Karpas-422 (cell line): ENCODE measurements at places on chromosomes 11 and 22. TPM values are rescaled to one million over a fixed set of nuclear protein-coding genes. Genes with fewer than 3 reads are reported as not detected.

Gene OR2AG2
- total RNA-seq: 0.22 and 0.48 TPM in 2 replicates

DNA sequence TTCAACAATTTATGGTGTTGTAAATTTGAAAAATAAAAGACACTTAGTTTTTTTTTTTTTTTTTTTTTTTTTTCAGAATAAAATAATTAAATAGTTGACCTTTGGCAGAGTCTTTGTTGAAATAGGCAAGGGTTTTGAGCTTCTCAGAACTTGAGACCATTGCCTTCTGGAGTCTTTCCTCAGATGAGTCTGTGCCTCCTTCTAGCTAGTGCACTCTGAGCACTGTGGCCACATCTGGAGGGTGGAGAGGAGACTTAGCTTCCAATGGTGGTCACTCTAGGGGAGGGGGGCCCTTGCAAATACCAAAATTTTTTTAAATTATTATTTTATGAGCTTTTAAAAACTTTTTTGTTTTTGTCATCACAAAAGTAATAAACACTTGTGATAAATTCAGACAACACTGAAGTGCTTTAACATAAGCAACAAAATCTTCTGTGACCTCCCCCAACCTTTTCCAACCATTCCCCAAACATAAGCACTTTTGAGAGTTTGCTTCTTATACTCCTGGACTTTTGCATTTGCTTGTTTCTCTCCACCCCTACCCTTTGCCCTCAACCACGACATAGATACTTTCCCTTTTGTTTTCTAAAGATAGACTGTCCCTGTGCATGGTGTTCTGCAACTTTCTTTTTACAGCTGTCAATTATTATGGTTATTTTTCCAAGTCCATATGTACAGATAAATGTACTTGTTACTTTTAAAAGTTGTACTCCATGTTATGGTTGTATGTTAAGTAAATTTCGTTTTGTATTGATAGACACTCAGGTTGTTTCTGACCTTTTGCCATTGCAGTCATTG, 41.1 kb downstream of the BMAL1 start:
- H3K4me1 ChIP-seq: no peaks in the 10 kb centered on the region
- no peak overlapping the region for H3K27ac ChIP-seq
- H3K36me3 ChIP-seq: no peaks in the 10 kb centered on the region
- H3K27me3 ChIP-seq: no peaks in the 10 kb centered on the region
- DNase-seq: no peak

DNA sequence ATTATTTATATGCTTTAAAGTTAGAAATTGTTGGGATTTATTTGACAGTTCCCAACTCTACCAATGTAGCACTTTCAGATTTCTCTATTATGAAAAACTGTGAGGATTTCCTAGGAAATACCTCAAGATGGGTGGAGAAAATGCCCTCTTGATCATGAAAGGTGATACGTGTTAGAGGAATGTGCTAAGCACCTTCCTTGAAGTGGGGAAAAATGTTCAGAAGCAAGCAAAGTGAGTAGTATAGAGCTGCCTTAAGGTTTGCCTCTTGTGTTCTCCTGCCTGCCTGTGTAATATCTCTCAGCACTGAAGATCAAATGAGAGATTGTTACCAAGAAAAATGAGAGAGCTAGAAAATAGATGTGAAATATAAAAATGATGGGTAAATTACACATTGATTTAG, 58.2 kb downstream of the YAP1 start:
- no peaks in the 10 kb centered on the region; the same call in 1 of the 2 replicates for H3K27me3 ChIP-seq
- no peaks in the 10 kb centered on the region for H3K4me1 ChIP-seq
- no peak for DNase-seq
- no peaks in the 10 kb centered on the region for H3K36me3 ChIP-seq
- no peak overlapping the region for H3K4me3 ChIP-seq

DNA sequence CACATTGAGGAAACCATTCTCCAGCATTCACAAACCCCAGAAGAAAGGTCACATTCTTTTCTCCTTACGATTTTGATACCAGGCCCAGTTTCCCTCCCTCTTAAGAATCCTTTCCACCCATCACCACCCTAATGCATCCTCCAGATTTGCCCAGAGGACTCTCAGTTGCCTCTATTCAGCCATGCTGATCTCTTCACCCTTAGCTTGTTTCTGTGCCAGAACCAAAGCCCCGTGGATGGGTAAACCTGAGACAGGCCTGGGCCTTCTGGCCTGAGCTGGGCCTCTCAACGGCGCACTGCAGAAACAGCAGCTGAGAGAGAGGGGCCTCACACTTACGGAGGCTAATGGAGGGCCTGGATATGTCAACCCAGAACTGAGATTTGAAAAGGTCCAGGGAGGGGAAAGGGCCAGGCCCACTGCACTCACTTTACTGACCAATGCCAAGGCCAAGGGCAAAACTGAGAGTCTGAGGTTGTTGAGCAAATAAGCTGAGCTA, 32.2 kb upstream of the OAF start:
- no peak overlapping the region for H3K27ac ChIP-seq
- H3K27me3 ChIP-seq: no peaks in the 10 kb centered on the region
- no peak overlapping the region for H3K4me3 ChIP-seq
- no peaks in the 10 kb centered on the region for H3K36me3 ChIP-seq

Gene TMEM151A
- not detected in 2 replicates for total RNA-seq

Gene THAP12
- total RNA-seq: 59.7 and 126 TPM in 2 replicates
